ENCODE measurements at places on chromosomes 7 and 10.
A peak's percentile ranks its signal among the peaks of the same experiment; 100 is the strongest.

DNA sequence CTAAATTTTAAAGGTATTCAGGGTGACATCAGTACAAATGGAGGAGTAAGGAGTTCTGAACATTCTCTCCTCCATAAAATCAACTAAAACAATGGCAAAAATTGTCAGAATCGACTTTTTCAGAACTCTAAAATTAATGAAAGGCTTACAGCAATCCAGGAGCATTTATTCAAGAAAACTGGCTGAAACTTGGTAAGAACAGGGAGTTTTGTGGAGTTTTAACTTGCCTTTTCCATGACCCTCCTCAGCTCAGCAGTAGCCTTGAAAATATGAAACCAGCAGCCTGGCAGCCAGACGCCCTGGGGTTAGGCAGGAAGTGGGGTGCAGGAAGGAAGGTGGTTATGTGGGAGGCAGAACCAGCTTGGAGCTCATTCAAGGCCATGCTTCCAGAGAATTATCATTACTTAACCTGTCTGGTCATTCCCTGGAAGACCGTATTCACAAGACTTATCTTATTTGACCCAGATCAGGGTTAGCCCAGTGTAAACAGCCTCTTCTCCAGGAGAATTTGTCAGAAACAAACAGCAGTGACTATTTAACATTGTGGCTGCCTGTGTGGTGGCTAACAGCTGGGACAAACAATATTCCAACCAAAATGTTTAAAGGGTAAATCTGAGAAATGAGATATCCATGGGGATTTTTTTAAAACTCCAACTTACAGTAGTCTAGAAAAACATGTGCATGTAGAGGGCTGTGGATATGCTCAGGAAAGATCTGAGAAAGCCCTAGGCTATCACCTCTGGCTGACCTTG lies 75.7 kb upstream of the MACROH2A2 start:
- DNase-seq = no peak

DNA sequence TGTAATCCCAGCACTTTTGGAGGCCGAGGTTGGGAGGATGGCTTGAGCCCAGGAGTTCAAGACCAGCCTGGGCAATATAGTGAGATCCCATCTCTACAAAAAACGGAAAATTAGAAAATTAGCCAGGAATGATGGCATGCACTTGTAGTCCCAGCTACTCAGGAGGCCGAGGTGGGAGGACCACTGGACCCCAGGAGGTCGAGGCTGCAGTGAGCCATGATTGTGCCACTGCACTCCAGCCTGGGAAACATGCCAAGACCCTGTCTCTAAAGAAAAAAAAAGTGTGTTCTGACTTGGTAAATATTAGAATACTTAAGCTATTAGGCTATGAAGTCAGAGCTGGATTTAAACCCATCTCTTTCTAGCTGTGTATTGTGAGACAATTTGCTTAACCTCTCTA lies 81.0 kb upstream of the KAT6B start:
- DNase-seq = no peak

DNA sequence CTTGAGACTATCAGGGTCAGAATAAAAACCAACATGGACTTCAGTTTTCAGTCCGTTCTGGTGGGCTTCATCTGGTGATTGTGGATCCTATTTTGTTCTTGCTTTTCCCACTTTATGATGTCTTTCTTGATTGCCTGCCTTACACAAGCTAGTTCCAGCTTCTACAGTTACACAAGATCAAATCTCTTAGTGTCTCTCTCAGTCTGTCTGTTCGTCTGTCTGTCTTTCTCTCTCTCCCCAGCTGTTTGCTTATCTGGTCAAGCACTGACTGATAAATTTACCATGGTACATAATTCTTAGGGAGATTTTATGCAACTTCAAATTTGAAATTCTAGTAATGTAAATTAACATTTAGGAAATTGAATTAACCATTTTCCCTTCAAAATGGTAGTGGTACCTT lies 35.8 kb downstream of the TAX1BP1 start:
- no peak for DNase-seq

- DNase-seq = no peak
Measured at GRCh38 chr7:78018641-78019446, 220.3 kb downstream of the PHTF2 start.

DNA sequence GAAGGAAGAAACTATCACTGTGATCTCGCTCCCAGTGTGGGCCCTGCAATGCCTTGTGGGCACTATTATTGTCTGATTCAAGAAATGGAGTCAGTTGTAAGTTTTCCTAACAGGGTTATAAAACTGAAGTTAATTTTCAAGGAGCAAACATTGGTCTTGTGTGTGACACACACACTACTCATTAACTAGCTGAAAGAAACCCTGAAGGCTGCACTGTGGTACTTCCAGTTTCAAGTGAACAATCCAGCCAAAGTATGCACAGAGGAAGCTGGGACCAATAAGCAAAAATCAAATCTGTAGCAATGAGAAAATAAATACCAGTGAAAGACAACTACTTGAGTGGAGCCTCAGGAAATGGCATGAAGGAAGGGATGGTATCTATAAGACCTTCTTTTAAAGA lies 506.6 kb upstream of the POT1 start:
- no peak for DNase-seq

DNA sequence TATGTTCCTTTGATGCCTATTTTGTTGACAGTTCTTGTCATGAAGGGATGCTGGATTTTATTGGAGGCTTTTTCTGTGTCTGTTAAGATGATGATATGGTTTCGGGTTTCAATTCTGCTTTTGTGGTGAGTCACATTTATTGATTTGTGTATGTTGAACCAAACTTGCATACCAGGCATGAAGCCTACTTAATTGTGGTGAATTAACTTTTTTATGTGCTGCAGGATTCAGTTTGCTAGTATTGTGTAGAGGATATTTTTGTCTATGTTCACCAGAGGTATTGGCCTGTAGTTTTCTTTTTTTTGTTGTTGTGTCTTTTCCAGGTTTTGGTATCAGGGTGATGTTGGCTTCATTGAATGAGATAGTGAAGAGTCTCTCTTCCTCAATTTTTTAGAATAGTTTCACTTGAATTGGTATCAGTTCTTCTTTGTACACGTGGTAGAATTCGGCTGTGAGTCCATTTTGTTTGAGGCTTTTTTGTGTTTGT lies 345.9 kb downstream of the KIF20B start:
- DNase-seq = no peak

DNA sequence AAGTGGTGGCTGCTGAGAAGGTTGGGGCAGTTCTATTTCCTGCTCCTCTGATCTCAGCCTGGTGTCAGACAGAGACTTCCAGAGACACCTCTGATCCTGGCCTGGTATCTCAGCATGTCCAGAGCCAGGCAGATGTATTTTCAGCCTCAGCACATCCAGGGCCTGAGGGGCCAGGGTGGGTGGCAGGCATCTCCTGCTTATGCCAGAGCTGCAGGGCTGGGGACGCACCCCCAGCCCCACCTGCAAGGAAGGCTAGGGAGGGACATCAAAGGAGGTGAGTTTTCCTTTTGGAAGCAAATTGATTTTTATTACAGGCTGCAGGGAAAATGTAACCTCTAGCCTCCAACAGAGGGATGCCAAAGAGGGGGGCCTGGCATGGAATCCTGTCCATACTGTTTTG lies 36.7 kb downstream of the CFAP46 start:
- no peak for DNase-seq

GRCh38 chr7:124034754-124035100 lies 1.9 kb upstream of the TMEM229A start:
- DNase-seq = no peak

DNA sequence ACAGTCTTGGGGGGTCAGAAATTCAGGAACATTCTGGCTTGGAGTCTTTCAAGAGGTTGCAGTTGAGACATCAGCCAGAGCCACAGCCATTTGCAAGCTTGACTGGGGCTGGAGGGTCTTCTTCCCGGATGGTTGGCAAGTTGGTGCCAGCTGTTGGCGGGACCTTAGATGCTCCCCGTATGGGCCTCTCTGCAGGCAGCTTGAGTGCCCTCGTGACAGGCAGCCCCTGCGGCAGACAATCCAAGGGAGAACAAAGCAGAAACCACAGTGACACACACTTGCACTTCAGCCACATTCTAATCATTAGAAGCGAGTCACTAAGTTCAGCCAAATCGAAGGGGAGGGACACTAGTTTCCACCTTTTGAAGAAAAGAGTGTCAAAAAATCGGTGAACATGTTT lies 59.4 kb upstream of the MXI1 start:
- no peak for DNase-seq

- no peak for DNase-seq
Measured at GRCh38 chr7:22688084-22688483, 38.9 kb upstream of the IL6 start.

DNA sequence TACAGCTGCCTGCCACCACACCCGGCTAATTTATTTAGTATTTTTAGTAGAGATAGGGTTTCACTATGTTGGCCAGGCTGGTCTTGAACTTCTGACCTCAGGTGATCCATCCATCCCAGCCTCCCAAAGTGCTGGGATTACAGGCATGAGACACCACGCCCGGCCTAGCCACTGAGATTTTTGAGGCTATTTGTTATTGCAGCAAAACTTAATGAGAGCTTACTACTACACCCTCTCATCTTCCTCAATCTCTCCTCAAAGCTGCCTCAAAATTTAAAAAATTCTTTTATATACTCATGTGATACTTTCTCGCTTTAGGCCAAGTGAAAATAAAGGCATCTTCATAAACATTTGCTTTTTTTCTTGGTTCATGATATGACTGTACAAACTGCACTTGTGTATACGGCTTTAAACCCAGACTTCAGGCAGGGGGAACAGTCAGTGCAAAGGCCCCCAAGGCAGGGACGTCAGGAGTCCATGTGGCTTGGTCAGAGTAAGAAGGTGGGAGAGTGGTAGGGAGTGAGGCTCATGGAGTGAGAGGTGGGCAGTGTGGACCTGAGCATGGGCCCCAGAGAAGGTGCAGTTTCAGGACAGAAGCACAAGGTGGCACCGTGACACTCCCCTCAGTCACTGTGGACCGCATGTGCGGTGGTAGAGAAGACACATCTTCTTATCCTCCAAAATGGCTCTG lies 55.5 kb downstream of the SYPL1 start:
- DNase-seq = peak; percentile 50

DNA sequence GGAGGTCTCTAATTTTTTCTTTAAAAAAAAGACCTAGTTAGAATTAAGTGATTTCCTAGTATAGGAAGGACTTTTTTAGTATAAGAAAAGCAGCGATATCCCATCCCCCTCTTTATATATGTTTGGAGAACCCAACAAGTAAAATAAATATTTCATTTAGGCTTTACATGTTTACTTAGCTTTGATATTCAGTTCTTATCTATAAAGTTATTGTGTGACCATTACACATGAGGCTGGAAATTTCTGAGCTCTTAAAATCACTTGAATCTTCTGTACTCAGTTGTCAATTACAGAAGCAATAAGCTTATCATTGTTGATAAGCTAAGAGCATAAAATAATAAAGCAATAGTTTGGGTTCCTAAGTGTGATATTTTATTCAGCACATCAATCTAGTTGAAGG lies 89.7 kb downstream of the AASS start:
- DNase-seq = no peak

- peak; percentile 47 for DNase-seq
Measured at GRCh38 chr7:51224811-51225595, 91.6 kb downstream of the COBL start.

DNA sequence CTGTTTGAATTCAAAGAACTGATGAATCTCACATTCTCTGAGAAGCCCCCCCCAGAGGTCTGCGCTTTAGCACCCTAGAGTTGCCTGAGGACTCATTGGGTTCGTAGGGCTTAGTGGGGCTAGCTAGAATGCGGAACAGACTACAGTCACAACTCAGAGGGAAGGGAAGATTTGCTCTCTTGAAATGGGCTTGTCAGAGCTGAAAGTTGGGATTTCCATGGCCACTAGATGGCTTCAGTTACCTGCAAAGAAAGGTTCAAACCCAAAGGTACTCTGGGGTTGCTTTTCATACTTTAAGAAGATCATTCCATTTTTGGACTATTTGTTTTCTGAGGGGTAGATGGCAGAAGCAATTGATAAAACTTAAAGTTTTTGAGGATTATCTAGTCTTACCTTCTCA lies 205.0 kb downstream of the BBS9 start:
- no peak for DNase-seq

- no peak for DNase-seq
Measured at GRCh38 chr7:145511004-145511403, 605.6 kb upstream of the CNTNAP2 start.

GRCh38 chr7:41592794-41593193 lies 110.1 kb downstream of the INHBA start:
- no peak for DNase-seq

GRCh38 chr7:25954395-25954794 lies 197.6 kb upstream of the NFE2L3 start:
- no peak for DNase-seq

DNA sequence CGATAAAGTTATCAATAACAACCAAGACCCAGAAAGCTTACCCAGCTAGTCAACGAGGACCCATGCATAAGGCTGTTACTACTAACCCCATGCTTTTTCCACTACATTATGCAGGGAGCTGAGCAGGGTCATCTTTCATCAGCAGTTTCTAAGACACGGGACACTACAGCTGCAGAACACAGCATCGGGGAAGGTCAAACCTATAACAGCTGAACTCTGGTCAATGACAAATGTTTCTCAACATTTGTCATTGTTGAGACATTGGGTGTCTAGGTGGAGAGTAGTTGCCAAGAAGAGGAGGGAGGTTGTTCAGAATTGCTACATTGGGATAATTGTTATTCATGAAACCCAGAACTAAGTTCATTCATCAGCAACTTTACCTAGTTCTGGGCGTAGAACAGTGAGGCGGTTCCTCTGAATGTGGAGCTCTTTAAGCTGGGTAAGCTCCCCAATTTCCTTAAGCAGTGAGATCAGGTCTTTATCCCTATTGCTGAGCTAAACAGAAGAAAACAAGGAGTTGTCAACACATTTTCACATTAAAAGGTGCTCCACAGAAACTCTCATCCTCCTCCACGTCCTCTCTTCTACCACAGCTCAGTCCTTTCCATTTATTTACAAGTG lies 105.6 kb downstream of the ZNF22 start:
- DNase-seq = no peak

- DNase-seq = no peak
Measured at GRCh38 chr10:110824152-110824441, 47.6 kb upstream of the PDCD4 start.

GRCh38 chr7:2260820-2261219 lies 18.8 kb downstream of the NUDT1 start:
- DNase-seq = peak; percentile 84

- DNase-seq = no peak
Measured at GRCh38 chr7:146961617-146962016, 845.0 kb downstream of the CNTNAP2 start.

GRCh38 chr7:124428781-124429180 lies 336.8 kb downstream of the GPR37 start:
- no peak for DNase-seq

DNA sequence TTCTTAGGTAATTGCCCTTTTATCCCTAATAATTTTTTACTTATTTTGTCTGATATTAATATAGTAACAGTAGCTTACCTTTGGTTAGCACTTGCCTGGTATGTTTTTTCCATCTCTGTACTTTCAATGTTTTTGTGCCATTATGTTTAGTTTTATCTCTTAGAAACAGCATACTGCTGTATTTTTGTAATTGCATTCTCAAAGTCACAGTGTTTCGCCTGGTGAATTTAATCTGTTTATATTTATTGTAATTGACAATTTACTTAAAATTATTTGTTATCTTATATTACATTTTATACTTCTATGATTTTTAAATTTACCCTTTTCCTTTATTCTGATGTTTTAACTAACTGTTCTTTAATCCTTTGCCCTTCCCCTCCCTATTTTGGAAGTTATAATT lies 166.4 kb downstream of the RELN start:
- DNase-seq = no peak

GRCh38 chr7:121500360-121501058 lies 104.4 kb upstream of the FAM3C start:
- no peak for DNase-seq
